ENCODE measurements at places on chromosomes 2 and 18. TPM values are rescaled to one million over a fixed set of nuclear protein-coding genes. Genes with fewer than 3 reads are reported as not detected.

Gene DAW1
- total RNA-seq = not detected

Gene KCNK3
- not detected for total RNA-seq

Gene RFTN2
- not detected for total RNA-seq

Gene SLC25A52
- not detected for total RNA-seq

Gene LNPK
- 35.2 TPM for total RNA-seq

Gene SGPP2
- 31.2 TPM for total RNA-seq
